T-helper 2 cell treated with Interferon-gamma antibody and Interleukin-4, amounts not matched to agents 5 μg/mL and 100 μg/mL, for 36 hours (primary cell): ENCODE measurements at places on chromosomes 7 and 10.
A peak's percentile ranks its signal among the peaks of the same experiment; 100 is the strongest.

DNA sequence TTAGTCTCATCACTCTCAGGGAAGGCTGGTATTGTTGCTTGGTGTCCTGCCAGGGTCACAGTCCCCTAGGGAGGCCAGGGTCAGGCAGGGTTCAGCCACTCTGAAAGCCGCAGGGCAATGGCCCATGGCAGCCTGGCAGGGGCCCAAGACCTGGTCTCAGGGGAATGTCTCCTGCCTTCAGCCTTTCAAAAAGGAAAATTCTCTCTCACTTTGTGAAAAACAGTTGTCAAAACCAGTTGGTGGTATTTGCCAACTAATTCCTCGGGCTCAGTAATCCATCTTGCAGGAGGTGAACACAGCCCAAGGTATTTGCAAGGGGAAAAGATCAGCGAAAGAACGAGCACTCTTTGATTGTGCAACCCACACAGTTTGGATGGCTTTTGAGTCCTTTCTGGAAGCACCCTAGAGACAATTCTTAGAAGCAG lies 101.5 kb downstream of the JCAD start:
- no peak for DNase-seq

GRCh38 chr7:5300366-5300765 lies 17.6 kb downstream of the SLC29A4 start:
- no peak for DNase-seq

DNA sequence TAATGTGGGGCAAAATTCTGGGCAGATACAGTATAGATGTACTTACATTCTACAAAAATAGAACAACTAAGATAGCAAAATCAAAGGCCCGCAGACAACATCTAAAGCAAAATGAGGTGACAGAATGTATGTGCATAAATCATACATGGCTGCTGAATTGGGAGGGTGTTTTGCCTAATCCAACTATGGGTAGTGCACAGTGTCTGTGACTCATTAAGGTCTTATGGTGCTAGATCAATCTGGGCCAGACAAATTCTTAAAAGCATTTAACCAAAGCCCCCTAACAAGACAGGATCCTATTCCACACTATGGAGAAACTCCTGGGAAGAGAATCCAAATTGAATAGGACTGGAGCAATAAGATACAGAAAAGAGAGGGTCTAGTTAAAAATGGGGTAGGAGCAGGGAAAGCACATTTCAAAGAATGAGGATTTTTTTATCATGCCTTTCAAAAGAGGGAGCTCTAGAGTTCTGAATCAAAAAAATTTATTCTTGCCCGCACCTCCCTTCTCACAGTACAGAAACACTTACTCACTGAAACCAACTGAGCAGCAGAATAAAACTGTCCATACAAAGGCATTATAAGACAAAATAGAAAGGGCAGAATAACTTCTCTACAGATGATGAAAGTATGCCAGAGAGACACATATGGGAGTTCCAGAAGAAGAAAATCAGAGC lies 181.3 kb downstream of the RNLS start:
- DNase-seq: no peak

- no peak for DNase-seq
These were observed 162.9 kb downstream of the ARL5B start for GRCh38 chr10:18822156-18822555.

DNA sequence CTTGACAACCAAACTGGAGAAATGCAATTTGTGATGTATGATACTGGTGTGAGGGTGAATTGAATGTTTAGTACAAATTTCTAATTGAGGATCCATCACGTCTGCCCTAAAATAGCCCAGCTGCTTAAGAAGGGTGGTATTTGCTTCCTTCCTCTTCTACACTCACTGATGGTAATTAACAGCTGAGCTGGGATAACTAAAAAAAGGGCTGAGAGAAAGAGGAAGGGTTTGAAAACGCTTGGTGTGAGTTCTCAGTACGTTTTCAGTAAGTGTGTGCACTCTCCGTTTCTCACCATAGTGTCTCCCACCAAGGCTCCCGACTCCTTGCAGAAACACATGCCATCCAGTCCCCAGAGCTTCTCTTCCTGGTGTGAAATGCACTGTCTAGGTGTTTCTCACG lies 54.3 kb downstream of the MAP3K8 start:
- DNase-seq: no peak

DNA sequence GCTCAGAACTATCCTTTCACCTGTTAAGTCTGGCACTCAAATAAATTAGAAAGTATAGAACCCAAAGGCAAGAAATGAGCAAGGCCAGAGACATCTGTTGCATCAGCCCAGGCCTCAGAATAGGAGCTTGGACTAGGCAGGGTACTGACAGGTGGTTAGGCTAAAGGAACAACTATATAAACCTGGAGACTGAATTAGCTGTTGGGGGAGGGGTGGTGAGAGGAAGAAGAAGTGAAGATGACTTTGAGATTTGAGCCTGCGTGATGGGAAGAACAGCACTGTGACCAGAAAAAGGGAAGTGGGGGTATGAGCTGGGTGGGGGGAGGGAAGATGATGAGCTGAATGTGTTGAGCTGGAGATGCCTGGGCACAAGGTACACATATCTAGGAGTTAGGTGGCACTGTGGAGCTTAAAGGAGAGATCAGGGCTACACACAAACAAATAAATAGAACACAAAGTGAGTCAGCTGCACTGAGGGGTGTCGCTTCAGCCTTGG lies 244.7 kb downstream of the PTEN start:
- DNase-seq: no peak

DNA sequence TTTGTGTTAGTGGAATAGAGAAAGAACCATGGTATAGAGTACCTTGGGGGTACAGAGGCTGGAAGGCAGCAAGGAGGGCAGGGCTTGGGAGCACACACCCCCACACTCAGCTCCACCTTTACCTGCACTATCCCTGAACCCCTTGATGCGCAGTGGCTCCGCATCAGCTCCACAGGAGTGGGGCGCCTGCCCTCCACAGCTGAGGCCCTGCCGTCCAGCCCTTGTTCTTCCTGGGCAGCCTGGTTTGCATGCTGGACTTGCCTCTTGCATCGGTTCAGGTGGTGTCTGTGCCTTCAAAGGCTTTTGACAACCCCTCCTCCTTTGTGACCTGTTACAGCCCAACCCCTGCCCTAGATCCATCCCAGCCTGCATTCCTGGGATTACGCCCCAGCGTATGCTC lies 52.6 kb upstream of the ZNF32 start:
- no peak for DNase-seq

GRCh38 chr10:121510201-121510771 lies 88.0 kb downstream of the FGFR2 start:
- no peak for DNase-seq

GRCh38 chr7:33872870-33873269 lies 32.5 kb upstream of the BMPER start:
- no peak for DNase-seq

GRCh38 chr7:112503361-112503972 lies 22.7 kb downstream of the LSMEM1 start:
- DNase-seq: no peak

DNA sequence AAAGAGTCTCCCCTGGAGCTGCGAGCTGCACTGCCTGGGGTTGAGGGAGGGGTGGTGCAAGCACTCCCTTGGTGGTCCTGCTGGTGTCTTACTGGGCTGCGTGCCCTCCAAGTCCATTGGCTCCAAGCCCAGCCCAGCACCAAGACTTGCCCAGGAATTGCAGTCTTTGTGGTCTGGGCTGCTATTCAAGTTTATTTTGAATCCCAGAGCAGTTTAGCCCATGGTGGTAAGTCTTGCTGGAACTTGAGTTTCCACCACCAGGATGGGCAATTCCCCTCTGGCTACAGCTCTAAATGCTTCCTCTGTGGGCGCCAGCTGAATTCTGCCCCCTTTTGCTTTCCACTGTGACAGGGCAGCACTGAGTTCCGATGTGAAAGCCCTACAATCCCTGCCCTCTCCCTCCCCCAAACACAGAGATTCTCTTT lies 25.1 kb downstream of the GALNT11 start:
- DNase-seq: no peak

DNA sequence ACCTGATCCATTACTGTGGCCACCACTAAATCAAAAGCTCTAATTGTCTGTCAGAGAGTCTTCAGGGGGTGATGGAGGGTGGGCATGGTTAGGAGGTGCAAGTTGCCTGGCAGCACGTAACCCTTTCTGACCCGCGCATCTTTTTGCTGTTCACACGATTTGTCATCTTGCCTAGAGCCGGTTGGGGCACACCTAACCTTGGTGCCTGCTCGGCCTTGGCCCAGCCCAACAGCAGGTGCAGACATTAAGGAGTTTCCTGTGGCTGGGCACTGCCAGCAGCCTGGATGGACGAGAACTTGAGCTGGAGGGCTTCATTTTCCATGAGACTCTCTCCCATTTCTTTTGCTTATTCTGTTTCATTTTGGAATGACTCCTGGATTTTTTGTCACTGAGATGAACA lies 41.0 kb upstream of the PTF1A start:
- no peak for DNase-seq

DNA sequence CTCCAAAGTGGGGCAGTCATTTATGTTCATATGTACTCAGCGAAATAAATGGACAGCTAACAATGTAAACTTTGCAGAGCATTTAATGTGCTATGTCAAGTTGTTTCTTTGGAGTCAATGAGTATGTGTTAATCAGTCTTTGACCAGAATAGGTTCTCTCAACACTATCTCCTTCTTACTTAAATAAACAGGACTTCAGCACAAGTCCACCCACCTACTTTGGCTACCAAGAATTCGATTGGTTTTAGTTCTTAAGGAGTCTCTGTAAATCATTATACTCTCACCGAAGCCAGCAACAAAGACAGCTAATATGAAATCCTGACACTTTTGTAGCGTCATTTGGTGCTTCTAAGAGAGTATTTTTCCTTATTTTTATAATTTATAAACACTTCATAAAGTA lies 6.9 kb downstream of the WEE2 start:
- DNase-seq: no peak

- no peak for DNase-seq
These were observed 101.1 kb upstream of the TARP start for GRCh38 chr7:38374507-38374906.

DNA sequence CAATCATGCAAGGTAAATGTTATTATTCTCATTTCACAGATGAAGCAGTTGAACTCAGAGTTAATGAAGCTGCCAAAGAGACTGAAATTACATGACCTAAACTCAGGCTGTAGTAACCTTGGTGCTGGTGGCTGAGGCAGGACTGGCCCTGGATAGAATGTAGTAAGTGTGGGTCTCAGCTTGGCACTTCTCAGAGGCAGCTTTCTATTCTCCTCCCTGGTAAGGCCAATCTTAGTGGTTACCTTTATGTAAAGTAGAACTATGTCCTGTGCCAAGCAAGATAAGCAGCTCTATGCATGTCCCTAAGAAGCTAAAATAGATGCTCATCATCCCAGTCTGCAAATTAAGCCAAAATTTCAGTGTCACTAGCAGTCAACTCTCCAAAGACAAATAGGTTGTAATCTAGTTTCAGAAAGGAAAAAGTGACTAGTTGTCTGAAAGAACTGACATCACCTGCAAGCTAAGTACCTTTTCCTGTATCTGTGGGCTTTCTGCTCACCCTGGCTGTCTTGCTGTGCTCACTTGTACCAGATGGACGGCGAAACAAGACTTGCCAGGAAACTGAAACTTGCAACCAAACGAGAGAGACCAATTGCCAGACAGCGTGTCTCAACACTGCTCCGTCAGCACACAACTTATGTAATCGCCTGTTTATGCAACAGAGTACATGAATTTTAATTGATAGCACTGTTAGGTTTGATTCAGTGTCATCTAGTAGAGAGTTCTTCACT lies 43.7 kb downstream of the CH25H start:
- DNase-seq: peak; percentile 62

- no peak for DNase-seq
These were observed 22.4 kb upstream of the GARS1 start for GRCh38 chr7:30572212-30572841.
